ENCODE measurements at places on chromosomes 12 and 14.

- peak; percentile 39 for DNase-seq
Observed at GRCh38 chr12:9331218-9331626, 123.0 kb upstream of the PZP start.

GRCh38 chr14:60905923-60906322, 75.0 kb downstream of the TRMT5 start:
- peak; percentile 6 for DNase-seq

GRCh38 chr12:67038486-67038885, 230.7 kb upstream of the CAND1 start:
- DNase-seq, result no peak

- no peak for DNase-seq
Observed at GRCh38 chr12:131135786-131136538, 182.3 kb downstream of the ADGRD1 start.

DNA sequence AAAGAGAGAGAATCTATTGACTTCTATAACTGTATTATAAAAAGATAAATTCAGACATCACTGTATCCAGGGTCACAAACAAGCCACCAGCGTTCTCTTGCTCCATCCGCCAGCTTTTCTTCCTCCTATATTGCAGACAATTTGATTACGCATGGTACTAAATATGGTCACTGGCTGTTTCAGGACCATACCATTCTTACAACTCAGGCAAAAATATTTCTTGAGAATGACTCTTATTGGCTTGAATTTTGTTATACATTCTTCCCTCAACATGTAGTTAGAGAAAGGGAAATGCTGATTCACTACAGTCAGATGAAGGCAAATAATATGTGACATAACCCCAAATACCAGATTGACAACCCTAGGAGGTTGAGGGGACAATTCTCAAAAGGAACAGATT, 101.3 kb downstream of the SLC6A15 start:
- DNase-seq, result no peak

DNA sequence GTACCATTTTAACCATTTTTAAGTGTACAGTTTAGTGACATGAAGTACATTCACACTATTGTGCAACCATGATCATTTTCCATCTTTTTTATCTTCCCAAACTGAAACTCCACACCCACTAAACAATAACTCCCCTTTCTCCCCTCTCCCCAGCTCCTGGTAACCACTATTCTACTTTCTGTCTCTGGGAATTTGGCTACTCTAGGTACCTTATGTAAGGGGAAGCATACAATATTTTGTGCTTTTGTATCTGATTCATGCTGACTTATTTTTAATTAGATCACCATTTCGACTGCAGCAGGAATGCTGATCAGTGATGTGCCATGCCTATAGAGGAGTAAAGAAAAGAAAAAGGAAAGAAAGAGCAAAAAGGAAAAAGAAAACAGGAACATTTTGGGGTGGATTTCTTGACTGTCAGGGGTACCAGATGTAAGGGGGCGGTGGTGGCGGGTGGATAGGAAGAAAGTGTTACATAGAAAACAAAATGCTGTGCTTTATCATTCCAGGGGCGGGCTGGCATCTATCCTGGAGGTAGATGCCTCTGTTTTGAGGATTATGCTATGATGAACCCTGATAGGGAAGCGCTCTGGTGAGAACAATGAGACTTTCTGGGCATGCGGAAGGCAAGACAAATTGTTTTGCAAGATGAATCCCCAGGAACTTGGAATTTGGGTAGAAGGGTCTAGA, 45.2 kb upstream of the CTDSP2 start:
- DNase-seq, result no peak

DNA sequence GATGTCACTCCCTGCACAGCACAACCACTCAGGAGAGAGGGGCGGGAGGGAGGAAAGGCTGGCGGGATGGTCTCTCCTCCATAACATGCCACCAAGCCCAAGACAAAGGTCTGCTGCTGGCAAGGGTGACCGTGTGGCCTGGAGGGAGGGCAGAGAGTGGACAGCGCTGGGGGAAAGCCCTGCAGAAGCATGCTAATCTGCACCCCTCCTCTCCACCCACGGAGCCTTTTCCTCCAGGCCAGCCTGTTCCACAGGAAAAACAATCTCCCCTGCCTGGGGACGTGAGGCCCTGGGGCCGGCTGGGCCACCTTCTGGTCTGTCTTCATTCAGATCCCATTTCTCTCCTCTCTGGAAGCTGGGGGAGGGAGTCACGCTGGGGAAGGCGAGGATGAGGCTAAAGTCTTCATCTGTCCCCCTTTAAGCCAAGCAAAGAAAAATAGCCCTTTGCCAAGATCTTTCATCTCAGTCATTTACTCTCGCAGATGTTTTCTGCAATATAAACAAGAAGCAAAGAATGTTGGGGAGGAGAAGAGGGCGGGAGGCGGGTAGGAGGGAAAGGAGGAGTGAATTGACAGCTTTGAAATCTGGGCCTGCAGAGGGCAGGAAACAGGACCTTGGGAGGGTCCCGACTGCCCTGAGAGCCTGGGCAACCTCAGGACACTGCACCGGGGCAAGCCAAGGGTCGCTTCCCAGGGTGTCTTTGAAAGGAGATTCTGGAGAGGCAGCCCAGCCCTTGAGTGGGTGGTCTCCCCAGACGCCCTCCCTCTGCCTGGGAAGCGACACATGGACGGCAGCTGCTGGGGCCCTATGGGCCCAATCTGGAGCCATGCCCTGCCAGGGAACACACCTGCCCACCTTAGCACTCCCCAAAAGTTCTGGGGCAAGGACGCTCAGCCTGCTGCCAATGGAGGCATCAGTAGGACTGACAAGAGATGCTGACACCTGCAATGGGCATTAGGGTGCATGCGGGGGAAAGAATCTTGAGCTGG, 133.6 kb downstream of the ZFP36L1 start:
- no peak for DNase-seq

DNA sequence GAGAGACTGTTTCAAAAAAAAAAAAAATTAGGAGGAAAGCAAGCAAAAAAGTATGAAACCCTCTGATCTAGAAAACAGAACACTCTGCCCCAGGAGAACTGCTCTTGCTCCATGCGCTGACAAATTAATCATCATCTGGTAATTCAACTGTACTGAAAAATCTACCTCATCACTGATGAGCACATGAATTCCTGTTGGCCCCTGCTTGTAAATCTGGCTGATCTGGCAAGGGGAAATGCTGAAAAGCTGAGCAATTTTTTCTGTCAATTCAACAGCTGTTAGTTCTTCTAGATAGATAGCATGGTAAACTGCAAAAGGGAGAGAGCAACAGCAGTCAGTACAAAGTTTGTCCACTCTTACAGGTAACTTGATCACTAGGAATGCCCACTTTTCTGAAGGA, 15.2 kb upstream of the CSRNP2 start:
- DNase-seq, result no peak

GRCh38 chr12:118361889-118362288, 10.8 kb downstream of the TAOK3 start:
- no peak for DNase-seq

GRCh38 chr14:56235388-56235787, 117.2 kb downstream of the PELI2 start:
- no peak for DNase-seq

DNA sequence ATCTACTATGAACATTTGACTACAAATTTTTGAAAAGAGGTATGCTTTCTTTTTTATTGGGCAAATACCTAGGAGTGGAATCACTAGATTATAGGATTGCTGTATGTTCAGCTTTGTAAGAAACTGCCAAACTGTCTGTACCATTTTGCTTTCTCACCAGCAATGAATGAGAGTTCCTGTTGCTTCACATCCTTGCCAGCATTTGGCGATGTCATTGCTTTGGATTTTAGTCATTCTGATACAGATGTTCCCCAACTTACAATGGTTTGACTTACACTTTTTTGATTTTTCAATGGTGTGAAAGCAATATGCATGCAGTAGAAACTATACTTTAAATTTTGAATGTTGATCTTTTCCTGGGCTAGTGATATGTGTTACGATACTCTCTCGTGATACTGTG, 328.7 kb downstream of the RAD51B start:
- no peak for DNase-seq

- DNase-seq, result no peak
Observed at GRCh38 chr14:60878536-60878935, 102.3 kb downstream of the TRMT5 start.

DNA sequence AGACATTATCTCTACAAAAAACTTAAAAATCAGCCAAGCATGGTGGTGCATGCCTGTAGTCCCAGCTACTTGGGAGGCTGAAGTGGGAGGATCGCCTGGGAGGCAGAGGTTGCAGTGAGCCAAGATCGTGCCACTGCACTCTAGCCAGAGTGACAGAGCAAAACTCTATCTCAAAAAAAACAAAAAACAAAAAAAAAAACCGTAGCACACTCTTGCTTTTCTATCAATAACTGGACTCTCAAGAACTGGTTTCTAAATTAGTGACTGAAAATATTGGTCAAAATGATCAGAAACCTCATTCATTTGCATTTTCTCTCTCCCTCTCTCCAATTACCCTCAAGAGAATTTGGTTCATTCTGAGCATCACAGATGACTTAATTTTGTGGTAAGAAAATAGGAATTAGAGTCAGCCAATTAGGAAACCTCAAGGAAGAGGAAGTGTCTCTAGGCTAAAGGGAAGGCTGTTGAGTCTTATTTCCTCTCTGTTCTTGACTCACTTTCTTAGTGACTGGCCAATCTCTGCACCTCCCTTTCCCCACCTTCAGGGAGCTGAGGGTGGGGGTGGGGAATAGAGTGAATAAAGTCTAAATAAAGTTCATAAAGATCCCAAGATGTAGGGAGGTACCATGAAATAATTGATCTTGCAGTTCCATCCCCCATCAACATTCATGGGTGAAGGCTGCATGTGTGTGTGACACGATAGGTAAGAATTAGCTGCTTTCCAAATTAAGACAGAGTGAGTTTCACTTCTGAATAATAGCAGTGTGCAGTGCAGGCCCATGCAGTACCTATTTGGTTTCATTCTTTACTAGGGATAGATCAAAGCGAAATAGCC, 6.8 kb upstream of the PSMA6 start:
- peak; percentile 81 for DNase-seq

GRCh38 chr12:127716166-127716565, 550.8 kb upstream of the TMEM132C start:
- DNase-seq, result no peak

DNA sequence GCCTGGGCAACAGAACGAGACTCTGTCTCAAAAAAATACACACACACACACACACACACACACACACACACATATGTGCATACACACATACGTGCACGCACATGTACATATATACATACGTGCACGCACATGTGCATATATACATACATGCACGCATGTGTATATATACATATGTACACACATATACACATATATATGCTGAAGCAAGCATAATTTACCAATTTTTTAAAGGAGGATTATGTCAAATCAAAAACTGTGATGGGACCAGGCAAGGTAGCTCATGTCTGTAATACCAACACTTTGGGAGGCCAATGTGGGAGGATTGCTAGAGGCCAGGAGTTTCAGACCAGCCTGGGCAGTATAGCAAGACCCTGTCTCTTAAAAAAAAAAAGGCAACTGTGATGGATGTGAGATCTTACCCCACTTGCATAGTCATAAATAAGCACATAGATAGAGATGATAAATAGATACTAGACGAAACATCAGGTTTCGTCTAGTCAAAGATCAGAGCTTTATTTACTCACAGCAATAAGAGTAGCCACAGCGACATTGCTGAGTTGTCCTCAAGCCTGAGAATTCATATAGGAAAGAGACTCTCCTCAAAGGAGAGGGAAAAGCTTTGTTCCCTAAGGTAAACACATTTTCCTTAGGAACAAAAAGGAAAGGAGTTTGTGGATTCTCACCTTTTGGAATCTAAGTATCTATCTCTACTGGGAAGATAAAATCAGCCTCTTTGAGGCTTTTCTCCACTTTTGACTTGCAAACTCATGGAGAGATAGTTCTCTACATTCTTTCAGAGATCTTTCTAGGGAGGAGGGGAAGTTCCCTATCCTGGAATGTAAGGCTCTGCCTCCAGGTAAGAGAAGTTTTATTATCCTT, 74.7 kb upstream of the AMN1 start:
- DNase-seq, result no peak

DNA sequence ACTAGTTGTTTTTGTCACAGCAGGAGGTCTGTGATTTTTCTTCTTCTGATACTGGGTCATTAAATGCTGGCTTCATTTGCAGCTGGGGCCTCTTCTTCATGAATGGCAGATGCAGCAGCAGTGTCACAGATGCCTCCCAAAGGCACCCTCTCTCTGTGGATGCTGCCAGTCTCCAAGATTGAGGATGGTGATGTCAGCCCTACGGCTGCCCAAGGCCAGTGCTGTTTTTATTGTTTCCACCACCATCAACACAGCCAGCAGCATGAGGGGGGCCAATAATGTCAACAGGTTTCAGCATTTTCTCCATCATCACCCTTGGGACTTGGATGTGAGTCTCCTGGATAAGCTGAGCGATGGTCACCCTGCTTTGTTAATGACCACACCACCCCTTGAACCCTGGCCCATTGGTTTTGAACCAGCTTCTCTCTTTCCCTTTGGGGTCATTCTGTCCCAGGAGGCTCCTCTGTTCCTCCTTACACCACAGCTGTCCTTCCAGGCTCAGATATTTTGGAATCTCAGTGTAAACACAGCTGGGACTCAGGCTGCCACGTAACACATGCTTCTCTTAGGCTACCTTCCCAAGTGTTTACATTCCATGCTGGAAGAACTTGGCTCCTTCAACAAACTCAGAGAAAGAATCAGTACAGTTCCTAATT, 151.7 kb upstream of the DDHD1 start:
- DNase-seq, result no peak

- no peak for DNase-seq
Observed at GRCh38 chr12:11752403-11753149, 103.1 kb downstream of the ETV6 start.

GRCh38 chr12:53298164-53298563, 1.3 kb upstream of the MYG1 start:
- DNase-seq, result no peak

GRCh38 chr12:57845478-57846284, 848 bp downstream of the CTDSP2 start:
- DNase-seq, result no peak
